Activated CD8-positive, alpha-beta memory T cell treated with anti-CD3 and anti-CD28 coated beads for 48 hours (primary cell): ENCODE measurements at places on chromosomes 2 and 18.

GRCh38 chr2:222413295-222413911 is 10.9 kb upstream of the SGPP2 start:
- DNase-seq: no peak

- no peak for DNase-seq
Observed at GRCh38 chr2:69132960-69133590, 120.1 kb downstream of the ANTXR1 start.

DNA sequence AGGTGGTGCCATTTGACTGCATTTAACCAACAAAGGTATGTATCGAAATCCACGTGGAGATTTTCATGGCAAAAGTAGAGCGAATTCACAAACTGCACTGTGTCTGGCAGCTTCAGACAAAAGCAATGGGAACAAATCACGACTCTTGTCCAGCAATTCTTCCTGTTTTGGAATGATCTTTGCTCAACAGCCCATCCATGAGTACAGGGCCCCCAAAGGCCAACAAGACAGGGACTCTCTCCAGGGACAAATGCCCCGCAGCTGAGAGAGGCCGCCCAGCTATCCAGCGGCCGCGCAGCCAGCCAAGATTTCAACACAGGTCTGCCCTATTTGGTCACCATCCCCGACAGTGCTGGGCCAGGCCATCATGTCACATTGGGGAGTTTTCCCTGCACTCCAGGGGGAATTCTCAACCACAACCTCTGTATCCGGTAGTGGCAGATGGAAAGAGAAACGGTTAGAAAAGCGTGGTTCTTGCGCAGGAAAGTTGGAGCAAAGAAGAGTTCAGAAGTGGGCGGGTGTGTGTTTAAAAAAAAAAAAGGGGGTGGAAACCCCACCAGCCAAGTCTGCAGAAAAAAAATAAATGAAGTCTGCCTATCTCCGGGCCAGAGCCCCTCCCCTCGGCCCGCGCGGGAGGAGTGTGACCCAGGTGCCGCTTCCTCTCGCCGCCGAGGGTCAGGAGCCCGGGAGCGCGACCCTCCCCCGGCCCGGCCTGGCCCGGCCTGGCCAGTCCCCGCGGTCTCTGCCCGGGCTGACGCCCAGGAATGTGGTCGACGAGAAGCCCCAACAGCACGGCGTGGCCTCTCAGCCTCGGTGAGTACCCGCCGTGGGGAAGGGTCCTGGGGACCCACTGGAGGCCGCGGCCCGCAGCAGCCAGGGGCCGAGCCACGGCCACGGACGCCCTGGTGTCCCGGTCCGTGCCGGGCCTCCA is at the start of gene GYPC:
GYPC (plus strand) TSS at position 659 of the 931 bp plus-strand sequence; CDS start at position 765, 106 bp downstream.
- peak; percentile 32 for DNase-seq

- no peak for DNase-seq
Observed at GRCh38 chr2:173708806-173709205, 256.4 kb downstream of the SP3 start.

DNA sequence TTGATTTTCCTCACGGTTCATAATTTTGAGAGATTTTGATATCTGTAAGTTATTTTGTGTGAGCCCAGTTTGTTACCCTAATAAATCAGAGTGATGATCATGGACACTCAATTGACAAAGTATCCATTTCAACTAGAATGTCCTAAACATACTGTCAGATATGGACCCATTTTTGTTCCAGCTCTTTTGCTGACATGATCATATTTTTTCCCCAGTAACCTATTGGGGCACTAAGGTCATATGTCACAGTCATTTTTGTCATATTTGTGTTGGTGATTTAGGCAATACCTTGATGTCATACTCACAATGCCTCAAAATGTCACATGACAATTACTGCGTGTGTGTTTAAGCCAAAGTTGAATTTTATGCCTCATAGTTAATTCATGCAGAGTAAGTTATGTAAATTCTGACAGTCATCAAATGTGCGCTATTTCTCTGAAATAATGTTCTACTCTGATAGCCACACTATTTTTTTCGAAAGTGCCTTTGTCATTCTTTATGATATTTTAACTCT is 218.7 kb downstream of the ARHGAP15 start:
- DNase-seq: no peak

- DNase-seq: no peak
Observed at GRCh38 chr2:18483896-18484295, 76.6 kb downstream of the RDH14 start.

DNA sequence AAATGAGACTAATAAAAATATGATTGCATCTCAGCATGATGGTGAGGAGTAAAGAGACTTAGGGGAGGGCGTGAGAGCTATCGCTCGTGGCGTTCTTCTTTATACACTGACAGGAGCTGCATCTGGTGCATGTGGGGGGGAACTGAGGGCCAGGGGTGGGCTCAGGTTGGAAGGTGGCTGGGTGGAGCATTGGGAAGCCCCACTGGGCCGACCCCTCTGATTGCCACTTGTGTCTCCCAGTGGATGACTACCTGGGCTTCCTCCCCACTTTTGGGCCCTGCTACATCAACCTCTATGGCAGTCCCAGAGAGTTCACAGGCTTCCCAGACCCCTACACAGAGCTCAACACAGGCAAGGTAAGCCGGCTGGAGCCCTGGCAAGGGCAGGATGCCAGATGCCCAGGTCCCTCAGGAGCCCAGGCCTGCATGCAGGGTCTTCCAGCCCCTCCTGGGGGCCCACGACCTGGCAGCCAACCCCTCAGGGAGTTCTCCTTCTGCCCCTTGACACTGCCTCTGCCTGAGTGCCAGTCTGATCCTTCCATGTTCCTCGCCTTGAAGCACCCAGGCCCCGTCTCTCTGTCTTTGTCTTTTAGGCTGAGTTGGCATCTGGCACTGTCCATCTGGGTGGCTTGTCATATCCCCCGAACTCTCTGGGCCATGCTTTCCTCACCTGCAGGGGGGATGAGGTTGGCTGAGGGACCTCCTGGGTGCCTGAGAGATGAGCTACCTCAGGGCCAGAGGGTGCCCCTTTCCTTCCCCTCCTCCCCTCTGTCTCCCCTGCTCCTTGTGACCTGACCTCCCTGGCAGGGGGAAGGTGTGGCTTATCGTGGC is 97.7 kb downstream of the DYSF start:
- no peak for DNase-seq

DNA sequence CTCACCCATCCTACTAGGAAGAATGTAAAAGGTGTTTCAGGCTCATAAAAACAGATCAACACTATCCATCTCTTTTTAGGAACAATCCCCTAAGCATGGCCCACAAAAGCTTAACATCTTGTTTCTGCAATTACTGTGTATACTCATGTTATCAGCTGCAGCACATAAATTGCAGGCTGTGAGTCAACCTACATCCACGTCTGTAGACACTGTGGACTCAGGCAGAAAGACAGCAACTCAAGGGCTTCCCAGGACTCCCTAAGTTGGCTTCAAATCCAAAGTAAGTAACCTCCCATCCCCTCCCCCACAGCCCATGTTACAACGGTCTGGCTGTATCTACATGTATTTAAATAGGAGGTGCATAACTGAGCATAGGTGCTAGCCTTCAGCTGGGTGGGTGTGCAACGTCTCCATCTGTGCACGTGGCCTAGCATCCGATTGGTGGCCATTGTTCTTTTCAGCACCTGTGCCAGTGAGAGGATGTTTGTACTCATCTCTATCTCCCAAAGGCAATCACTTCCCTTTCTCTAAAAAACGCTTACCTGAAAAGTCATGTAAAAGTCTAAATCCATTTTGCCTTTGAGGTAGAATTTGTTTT is 30.1 kb downstream of the UXS1 start:
- no peak for DNase-seq

DNA sequence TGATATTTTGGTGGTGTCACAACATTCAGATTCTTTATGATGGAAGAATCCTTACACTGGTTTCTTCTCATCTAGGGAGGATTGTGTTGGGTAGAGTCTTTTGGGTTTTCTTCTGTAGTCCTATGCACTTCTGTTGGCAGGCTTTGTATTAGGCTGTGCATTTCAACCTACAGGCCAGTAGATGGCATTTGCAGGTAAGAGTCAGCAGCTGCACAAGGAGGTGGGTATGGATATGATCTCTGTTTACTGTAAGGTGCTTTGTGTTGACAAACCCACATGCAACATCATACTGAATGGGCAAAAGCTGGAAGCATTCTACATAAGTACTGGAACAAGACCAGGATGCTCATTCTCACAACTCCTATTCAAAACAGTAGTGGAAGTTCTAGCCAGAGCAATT is 656.8 kb downstream of the METTL4 start:
- no peak for DNase-seq

DNA sequence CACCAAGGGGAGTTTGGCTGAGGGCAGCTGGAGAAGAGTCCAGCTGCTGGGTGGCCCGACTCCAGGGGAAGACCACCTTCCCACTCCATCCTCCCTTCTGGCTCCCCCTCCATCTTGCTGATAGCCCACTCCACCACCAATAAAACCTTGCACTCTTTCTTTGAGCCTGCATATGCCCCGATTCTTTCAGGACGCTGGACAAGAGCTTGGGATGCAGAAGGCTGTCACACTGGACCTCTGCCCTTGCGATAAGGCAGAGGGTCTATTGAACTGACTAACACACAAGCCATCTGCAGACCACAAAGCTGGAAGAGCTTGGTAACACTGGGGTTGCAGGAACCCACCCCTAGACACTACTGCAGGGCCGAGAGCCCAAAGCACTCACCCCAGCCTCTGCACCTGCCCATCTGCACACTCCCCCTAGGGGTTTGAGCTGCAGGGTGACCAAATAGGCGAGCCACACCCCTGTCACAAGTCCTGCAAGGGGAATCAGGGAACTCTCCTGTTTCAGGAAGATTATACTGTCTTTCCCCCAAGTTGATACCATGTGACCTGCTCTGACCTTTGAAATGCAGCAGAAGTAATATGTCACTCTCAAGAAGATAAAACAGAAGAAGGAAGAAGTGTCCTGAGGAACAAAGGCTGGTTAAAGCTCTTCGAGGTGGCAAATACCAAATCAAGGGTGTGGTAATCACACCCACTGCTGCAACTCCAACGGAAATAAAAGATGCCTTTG is 70.5 kb downstream of the SMAD4 start:
- DNase-seq: no peak

GRCh38 chr18:79049506-79049905 is 19.7 kb upstream of the ATP9B start:
- no peak for DNase-seq

DNA sequence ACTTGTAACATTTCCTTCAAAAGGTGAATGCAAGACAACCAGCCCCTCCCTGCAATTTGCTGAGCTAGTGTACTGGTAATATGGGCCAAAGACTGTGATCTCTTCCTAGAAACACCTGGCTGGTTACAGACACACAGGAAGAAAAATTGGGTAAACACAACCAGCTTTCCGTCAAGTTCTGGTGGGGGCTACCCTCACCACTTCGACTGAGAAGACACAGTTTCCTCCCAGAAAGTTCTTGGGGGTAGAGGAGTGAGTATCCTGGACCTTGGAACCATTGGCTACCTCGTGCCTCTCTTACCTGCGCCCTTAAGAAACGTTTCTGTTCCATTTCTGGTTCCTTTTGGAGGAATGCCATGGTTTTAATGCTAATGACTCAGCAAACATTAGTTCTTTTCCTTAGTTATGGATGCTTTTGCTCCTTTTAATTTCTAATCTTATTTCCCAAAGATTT is 120.9 kb upstream of the DLX2 start:
- DNase-seq: no peak

GRCh38 chr2:176084611-176085119 is 903 bp upstream of the EVX2 start:
- DNase-seq: no peak

- no peak for DNase-seq
Observed at GRCh38 chr18:21210784-21211183, 31.2 kb upstream of the GREB1L start.

GRCh38 chr2:241620419-241620769 is 16.6 kb downstream of the THAP4 start:
- no peak for DNase-seq

DNA sequence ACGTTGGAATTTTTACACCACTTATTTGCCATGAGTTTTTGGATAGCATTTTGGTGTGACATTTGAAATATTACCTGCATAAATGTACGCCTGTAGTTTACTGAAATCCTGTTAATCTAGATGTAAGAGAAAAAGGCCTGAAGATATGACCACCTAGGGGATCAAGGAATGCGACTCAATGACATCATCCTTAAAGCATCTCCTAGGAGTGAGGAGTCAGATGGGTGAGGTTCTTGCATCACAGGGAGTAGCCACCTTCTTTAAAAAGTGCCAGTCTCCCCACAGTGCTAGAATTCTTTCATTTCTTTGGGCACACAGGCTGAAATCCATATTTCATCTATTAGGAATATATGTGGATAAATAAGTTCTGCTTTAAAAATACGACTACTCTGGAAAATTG is 34.5 kb downstream of the ADCYAP1 start:
- no peak for DNase-seq

GRCh38 chr18:47163241-47163640 is 12.9 kb downstream of the IER3IP1 start:
- DNase-seq: no peak

DNA sequence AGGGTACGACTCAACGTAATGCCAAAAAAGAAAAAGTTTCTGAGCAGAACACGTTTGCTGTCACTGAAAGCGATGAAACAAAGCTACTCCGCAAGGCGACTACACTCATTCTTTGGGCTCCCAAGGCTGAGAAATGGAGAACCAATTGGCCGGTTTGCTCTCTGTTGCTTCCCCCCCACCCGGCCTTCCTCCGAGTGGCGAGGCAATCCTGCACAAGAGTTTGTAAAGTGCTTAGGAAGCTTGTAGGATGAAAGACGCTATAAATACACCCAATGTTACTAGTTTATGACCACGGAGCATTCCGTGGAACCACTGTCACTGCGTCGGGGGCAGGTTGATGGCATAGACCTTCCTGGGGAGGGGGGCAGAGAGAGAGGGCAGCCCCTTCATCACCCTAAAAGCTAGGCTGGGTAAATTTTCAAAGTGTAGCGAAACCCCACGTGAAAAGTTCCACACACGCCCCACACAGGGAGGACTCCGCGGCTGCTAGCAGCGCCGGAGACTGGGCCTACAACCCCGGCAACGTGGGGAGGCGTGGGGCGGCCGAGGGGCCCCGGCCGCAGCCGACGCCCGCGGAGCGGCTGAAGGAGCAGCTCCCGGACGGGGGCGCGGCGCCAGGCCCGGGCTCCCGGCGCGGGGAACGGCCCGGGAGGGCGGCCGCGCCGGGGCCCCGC is 915 bp downstream of the CUL3 start:
- DNase-seq: peak; percentile 12

DNA sequence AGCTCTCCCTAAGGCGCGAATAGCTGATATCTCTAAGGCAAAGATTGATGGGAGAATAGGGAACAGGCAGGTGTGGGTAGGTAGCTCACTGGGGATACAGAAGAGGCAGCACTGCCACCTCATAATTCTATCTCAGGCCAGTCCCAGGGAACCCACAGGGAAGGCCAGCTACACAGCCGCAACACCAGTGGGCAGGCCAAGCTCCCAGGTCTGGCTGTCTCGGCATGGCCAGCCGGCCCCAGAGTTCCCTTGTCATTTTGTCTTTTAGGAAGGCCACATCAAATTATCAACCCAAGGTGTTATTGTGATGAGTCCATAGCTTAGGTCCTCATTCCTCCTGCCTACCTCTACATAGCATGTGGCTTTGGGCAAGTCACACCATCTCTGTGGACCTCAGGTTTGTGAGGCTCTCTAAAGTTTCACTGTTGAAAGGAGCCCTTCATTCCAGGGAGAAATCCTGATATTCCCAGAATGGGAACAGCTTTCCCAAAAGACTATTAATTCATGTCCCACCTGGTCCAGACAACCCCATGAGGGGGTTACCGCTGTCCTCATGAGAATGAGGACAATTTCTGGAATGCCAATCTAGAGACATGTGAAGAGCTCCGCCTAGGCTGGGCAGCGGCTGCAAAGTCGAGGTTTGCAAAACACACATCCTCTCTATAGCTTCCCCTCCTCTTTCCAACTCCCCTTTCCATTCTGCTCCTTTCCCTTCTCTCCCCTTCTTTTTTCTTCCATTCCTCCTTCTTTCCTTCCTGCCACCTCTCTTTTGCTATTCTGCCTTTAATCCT is 287.1 kb upstream of the ID2 start:
- DNase-seq: no peak

GRCh38 chr18:46283268-46283667 is 179.1 kb downstream of the HAUS1 start:
- DNase-seq: no peak
